ENCODE measurements at places on chromosomes 2 and 18.

GRCh38 chr2:135030826-135031225, 16.4 kb downstream of the MAP3K19 start:
- no peak for DNase-seq

- no peak for DNase-seq
Measured at GRCh38 chr18:45528712-45529336, 86.5 kb upstream of the SLC14A2 start.

DNA sequence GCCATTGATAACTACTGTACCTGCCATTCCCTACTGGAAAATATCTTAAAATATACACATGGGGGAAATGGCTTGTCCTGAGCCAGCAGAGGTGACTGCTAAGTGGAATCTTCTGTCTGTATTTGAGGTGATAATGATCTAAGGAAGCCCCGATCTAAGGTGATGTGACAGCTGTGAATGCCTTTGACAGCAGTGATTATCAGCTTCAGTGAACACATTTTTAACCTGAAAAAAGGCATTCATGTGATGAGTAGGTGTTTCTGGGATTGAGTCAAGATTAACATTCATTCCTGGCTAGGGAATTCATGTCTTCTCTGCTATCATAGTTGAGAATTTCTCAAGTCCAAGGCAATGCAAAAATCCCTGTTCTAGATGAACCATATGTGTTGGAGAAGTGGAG, 9.1 kb upstream of the MAPRE2 start:
- DNase-seq = no peak

- no peak for DNase-seq
Measured at GRCh38 chr2:233311241-233311926, 3.8 kb downstream of the SAG start.

GRCh38 chr2:241815477-241816430, 6.8 kb downstream of the NEU4 start:
- no peak for DNase-seq

DNA sequence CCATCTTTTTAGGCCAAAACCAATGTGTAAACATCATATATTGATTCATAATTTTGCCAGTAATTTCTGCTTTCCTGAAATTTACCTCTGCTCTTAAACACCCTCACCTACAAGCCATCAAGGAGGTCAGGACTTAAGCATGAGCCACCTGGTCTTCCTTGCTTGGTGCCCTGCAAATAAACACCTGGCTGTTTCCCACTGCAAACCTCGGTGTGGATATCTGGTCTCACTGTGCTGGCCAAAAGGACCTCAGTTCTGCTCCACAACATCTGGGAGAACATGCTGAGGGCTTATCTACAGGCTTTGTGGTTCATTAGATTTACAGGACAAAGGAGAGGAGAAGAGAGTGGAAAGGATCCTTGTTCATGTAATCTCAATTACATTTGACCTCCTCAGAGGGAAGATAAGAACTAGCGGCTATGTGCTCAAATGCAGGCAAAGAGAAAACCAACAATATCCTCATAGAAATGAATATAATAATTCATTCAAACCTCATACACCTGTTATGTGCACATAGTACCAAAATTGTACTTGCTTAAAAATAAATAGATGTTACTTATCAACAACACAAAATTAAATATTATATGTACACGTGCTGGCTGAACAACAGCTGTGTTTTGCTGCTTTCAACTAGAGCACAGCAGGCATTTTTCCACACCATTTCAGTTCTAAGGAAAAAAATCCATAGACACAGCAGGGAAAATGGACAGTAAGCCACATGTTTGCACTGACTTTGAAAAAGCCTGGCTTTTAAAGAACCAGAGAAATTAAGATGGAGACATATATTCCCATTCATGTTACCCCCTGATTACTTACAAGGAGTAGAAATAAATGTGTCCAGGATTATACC, 465.1 kb downstream of the LPIN1 start:
- DNase-seq = no peak

DNA sequence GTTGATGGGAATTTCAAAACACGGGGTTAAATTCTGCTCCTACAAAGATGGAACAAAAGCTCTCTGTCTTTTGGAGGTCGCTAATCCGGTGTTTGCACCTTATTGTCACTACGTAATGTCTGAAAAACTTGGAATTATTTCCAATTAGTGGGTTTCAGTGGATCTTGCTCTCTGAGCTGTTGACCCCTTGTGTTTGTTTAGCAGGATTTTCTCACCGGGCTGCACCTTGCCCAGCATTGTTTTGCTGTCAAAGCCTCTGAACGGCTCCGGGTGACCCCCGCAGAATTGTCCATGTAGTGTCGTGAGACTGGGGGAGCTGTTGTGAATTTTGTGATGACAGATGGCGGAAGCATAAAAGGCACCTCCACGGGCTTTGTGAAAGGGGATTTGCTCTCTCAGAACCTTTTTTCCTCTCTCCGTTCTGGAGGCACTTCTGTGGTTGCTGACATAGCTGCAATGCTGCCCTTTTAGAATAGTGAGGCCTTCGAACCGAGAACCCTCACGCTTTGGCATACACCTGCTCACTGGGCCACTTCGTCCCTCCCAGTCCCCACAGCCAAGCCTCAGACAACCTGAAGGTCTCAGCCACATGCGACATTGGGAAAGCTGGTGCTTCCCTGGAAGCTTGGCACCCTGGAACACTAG, 129.4 kb downstream of the ACOXL start:
- DNase-seq = peak; percentile 16

DNA sequence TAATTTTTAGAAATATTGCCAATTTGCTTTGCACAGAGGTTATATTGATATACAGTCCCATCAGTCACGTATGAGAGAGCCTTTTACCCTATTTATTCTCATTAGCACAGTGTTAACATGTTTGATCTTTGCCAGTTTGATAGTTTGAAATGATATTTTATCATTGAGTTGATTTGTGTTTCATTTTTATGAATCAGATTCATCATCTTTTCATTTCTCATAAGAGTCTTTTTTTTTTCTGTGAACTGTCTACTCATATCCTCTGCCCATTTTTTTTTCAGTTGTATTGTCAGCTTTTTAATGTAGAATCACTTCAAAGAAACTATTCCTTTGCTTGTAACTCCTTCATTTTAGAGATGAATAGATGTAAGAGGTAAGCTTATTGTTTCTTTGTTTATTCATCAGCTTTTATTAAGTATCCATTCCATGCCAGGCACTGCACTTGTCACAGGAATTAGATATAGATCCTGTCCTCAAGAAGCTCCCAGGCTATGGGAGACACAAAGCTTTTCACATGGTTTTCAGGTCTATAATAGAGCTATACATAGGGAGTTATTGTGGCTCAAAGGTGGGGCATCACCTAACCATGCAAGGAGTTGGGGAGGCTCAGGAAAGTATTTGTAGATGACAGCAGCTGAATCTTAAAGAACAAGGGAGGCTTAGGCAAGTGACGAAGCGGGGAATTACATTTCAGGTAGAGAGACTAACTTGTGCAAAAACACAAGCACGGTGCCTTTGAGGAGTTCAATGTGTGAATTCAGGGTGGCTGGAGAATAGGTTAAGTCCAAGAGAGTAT, 42.1 kb downstream of the CD28 start:
- no peak for DNase-seq

DNA sequence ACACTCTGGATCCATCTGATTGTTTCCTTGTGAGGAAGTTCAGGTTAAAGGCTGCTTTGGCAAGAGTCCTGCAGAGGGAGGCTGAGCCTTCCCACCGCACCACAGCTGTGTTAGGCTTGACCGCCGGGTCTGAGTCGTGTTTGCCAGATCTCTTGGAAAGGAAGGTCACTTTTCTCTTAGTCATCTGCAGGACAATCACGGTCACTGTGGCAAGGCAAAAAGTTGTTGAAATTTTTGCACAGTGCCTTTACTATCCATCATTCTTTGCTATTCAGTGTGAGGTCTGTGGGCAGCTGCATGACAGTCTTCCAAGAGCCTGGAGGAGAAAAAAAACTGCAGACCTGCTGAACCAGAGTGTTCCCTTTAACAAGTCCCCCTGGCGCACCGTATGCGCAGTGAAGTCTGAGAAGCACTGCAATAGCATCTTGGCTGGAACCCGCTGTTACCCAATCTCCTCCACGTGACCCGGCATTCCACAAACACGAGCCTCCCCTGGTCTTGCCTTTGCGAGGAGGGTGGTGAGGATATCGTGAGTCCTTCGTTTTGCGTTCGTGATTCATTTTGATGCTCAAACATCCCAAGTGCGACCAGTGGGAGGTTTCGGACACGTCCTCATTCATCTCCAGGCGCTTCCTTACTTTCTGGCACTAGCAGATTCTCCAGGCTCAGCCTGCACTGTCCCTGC, 23.0 kb downstream of the BIN1 start:
- no peak for DNase-seq

DNA sequence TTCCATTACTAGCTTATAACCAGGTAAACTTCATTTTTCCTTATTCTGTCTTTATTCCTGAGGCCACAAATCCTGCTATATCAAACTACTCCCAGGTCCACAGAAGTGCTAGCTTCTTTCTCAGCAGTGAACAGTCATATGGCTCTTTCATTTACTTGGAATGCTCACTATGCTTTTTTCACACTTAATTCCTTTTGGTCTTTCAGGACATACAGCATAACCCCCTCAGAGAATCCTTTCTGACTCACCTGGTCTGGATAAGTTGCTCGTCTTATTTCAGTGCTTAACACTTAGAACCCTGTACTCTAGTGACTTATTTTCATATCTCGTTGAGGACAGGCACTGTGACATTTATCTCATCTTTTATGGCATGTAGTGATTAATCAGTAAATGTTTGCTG, 325.0 kb upstream of the UBE2E3 start:
- DNase-seq = no peak

- peak; percentile 71 for DNase-seq
Measured at GRCh38 chr2:290090-290722, 2.3 kb upstream of the ALKAL2 start.

- DNase-seq = no peak
Measured at GRCh38 chr18:37251679-37252078, 313.9 kb downstream of the CELF4 start.

GRCh38 chr18:70415823-70416488, 127.1 kb downstream of the SOCS6 start:
- DNase-seq = no peak

DNA sequence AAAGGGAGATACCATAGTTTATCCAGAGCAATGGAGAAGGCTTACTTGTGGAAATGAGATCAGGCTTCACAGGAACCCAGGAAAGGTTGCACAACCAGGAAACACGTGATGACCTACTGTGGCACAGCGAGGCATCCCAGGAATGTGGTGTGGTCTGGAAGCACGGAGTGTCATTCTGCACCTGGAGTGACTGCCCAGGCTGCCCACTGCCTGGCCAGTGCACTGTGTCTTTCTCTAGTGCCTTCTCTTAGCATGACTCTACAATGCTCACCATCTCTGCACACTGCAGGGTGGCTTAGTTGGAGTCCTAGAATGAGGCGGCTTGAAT, 48.9 kb downstream of the CHST9 start:
- no peak for DNase-seq

- DNase-seq = no peak
Measured at GRCh38 chr2:193583638-193584400, 1389.1 kb upstream of the TMEFF2 start.

DNA sequence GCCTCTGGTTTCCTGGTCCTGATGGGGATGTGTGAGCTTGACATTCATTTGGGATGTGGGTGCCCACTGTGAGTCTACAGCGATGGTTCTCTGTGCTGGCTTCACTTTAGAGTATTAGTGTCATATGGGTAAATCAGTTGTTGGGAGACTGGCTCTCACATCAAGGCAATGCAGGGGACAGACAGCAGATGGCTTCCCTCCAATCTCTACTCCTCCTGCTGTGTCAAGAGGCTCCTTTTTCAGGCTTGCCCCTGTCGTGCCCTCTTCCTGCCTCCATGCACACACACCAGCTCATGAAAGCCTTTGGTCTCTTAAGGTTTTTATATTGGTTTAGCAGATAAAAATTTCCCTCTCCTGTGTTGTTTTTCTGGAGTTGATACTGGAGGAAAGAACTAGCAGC, 315.6 kb downstream of the RDH14 start:
- no peak for DNase-seq

DNA sequence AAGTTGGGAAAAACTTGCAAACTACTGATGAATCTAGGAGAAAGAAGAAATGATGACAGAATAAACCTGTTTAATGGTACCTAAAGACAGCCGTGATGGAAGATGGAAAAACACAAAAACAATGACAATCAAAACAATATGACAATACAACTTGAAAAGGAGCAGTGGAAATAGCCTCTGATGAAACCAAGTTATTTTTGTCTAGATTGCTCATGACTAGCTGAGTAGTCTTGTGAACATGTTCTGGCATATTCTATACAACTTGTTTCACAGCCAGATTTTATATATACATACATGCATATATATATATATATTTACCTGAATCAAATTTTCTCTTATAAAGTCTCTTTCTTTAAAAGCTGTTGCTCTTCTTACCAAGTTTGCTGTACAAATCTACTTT, 439.1 kb downstream of the TGIF1 start:
- no peak for DNase-seq

- DNase-seq = no peak
Measured at GRCh38 chr18:75173125-75173432, 35.9 kb downstream of the PTGR3 start.

GRCh38 chr2:54903736-54904554, 146.3 kb downstream of the RTN4 start:
- peak; percentile 73 for DNase-seq

GRCh38 chr18:27414682-27415081, 229.6 kb upstream of the CHST9 start:
- no peak for DNase-seq

DNA sequence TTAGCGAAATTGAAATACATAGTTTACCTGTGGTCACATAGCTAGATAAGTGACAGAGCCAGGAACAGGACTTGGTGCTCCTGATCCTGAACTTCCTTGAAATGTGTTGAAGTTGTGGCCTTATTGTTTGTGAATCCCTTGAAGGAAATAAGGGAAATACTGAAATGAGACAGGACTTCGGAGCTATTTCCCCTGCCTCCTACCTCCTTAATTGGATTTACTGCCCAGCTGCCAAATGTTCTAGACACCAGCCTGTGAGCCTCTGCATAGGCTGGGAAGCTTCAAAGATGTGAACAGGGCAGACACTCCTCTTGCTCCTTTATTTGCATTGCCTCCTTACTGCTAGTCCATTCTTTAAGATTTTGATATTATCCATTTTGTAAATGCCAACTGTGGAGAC, 135.2 kb downstream of the PRPF40A start:
- DNase-seq = no peak

DNA sequence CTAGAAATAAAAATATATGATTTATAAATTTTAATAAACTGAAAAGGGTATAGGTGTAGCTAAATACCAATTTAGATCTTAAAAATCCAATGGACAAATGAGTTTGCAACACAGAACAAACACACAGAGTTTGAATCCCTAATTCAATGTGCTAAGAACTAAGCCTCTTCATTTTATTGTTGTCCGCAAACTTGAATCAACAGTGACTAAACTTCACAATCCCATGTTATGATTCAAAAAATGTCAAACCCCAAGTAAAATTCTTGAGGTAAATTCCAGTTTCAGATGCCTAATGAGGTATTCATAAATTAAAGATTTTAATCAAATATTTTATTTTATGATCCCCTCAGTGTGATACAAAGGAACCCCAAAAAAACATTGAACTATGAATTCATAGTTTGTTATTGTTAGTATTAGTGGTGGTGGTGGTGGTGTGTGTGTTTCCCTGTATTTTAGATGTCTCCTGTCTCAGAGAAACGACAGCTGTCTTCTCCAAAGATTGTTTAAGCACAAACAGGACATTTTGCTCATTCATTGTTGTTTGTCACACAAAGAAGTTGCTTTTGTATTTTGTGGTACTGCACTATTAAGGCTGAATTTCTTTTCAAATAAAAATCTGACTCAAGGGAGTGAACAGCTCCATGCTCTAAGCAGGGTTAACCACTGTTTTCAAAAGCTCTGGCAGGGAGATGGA, 259.8 kb downstream of the OSR1 start:
- DNase-seq = no peak

GRCh38 chr2:172969166-172969565, 106.5 kb upstream of the MAP3K20 start:
- DNase-seq = no peak

Data from stimulated activated CD8-positive, alpha-beta memory T cell treated with anti-CD3 and anti-CD28 coated beads, Interleukin-4, amount 100 ng/mL, for 48 hours (primary cell).